Femur (tissue), 1 donor: ENCODE measurements at places on chromosomes 16 and 17.

GRCh38 chr16:23519282-23519681 is 9.0 kb upstream of the GGA2 start:
- DNase-seq = no peak

DNA sequence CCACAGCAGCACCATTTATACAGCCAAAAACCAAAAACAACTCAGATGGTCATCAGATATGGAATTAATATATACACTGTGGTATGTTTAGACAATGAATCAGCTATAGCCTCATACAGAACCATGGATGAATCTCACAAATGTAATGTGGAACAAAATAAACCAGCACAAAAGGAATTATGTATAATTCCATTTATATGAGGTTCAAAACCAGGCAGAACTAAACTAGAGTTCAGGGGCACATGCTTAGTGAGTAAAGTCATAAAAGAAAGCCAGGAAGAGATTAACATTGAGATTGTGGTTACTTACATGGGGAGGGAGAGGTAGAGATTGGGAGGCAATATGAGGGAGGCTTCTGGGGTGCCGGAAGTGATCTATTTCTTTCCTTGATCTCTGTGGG is 231.1 kb downstream of the COPRS start:
- DNase-seq = no peak

GRCh38 chr16:72927199-72928089 is 120.5 kb downstream of the ZFHX3 start:
- no peak for DNase-seq

GRCh38 chr17:40329839-40330794 is 21.1 kb downstream of the RARA start:
- DNase-seq = peak; percentile 57

- DNase-seq = no peak
Measured at GRCh38 chr16:13550254-13550653, 369.7 kb upstream of the ERCC4 start.

GRCh38 chr17:75551266-75551665 is 25.8 kb downstream of the LLGL2 start:
- no peak for DNase-seq

DNA sequence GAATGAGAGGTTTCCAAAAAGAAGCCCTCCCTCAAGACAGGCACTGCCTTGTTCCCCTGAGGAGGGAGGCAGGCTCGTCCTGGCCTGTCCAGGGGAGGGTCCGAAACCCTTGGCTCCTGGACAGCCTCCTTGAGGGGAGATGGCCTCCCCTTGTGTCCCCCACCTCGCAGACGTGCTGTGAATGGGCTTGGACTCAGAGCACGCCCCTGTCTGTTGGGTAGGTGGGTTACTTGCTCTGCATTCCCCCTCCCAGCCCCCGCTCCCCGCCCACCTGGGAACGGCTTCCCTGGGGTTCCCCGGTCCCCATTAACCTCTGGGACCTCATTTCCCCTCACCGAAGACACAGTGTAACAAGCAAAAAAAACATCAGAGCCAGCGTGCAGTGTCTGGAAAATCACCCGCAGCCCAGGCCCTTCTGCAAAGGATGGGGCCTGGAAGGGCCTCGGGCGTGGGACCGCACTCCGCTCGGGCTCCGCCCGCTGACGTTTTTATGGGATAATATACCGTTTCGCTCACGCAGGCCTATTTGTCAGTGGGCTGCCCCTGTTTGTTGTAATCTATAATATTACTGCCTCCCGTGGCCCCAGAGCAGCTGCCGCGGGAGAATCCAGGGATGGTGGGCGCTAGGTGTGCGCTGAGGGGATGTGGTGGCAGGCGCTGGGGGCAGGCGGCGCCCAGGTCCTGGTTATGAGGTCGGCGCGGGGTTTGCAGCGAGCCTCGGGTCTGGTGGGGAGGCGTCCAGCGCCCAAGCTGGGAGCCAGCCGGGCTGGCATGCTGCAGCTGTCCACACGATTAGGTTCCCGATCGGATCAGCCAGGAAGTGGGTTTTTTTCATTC is 11.1 kb downstream of the BAHCC1 start:
- DNase-seq = no peak
